ENCODE measurements at places on chromosomes 3 and 15.

- no peak for DNase-seq
These were observed 48.0 kb downstream of the CFAP92 start for GRCh38 chr3:128945878-128946175.

- DNase-seq = no peak
These were observed 8.0 kb upstream of the MYZAP start for GRCh38 chr15:57583720-57584119.

DNA sequence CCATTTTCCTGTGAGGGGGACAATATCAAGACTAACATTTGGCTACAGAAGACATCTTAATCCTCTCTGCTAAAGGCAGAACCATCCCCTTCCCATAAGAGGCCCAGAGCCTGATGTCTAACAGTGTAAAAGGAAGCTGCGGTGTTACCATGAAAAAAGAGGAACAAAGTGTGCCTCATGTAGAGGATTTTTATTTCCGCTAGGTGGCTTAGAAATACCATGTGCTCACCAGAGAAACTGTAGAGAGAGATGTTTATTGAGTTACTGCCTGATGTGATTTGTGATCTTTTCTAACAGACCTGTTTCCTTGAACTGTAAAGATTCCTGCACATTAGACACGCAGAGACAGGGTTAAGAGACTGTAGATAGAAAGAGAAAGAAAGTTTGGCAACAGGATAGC is 22.0 kb downstream of the OR5H15 start:
- DNase-seq = no peak

DNA sequence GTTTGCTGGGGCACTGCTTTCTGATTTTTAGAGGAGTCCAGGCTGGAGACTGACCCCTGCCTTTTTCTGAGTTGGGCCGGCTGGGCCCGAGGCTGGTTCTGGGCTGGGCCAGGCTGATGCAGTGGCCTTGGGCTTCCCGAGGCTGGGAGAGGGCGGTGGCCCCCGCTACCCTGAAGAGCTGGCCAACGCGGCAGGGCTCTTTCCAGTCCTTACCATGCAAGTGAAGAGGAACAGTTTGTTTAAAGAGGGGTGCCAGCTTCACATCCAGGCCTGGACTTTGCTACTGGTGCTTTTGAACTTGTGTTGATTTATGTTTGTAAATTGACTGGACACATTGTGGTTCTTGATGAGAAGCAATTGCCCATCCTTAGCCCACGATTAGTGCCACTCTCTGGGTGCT is 15.3 kb downstream of the IGF1R start:
- DNase-seq = no peak

GRCh38 chr3:141828890-141829289 is 47.6 kb upstream of the ATP1B3 start:
- no peak for DNase-seq

DNA sequence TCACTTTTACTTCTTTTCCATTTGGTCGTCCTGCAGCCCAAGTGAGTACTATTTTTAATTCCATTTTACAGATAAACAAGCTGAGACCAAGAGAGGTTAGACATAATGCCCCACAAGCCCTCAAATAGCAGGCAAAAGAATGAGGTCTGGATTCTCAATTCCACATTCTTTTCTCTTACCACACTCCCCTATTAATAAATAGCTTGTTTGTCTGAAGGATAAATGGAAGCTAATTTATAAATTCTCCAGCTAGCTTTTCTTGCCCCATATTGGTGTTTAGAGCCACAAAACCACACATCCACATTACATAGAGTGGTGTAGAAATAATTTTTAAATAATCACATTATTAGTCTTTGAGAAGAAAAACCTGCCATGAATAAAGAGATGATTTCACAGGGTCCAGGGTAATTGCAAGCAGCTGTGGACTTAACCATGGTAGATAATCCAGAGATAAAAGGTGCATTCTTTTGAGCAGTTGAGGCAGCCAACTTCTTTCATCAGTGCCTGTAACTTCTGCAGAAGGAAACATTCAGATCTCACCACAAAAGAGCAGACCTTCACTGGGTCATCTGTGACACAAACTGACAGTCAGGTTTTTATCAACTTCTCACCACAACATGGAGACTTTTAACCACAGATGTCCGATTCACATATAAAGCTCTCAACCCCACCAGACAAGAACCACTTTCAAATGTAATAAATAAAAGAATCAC is 313.4 kb upstream of the STT3B start:
- DNase-seq = no peak

DNA sequence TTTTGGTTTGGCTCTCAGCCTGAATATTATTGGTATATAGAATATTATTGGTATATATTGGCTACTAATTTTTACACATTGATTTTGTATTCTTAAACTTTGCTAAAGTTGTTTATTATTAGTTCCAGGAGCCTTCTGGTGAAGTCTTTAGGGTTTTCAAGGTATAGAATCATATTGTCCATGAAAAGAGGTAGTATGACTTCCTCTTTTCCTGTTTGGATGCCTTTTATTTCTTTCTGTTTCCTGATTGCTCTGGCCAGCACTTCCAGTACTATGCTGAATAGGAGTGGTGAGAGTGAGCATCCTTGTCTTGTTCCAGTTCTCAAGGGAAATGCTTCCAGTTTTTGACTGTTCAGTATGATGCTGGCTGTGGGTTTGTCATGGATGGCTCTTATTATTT is 107.3 kb upstream of the LIPC start:
- no peak for DNase-seq

GRCh38 chr3:179079537-179079936 is 7.9 kb upstream of the ZMAT3 start:
- no peak for DNase-seq

GRCh38 chr15:100111125-100112060 is 230.4 kb downstream of the ADAMTS17 start:
- peak; percentile 34 for DNase-seq

DNA sequence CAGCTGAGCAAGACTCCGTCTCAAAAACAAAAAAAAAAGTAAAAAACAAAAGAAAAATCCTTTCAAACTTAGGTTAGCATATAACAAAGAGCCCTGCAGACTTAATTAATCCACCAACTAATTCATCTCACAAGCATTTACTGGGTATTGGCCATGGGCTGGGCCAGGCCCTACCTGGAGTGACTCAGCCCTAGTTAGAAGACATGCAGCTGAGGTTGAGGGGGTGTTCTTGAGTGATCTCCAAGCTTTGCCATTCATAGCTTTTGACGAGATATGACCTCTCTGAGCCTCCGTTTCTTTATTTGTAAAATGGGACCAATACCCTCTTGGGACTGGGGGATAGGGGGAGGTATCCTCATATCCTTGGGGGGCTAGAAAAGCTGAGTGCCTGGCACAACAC is 7.8 kb downstream of the FBXL22 start:
- DNase-seq = no peak

GRCh38 chr3:72445827-72446217 is 402.4 kb downstream of the SHQ1 start:
- DNase-seq = no peak

- no peak for DNase-seq
These were observed 8.0 kb upstream of the SEMA3B start for GRCh38 chr3:50260942-50261441.

GRCh38 chr3:24037971-24038370 is 92.9 kb downstream of the NR1D2 start:
- DNase-seq = no peak

DNA sequence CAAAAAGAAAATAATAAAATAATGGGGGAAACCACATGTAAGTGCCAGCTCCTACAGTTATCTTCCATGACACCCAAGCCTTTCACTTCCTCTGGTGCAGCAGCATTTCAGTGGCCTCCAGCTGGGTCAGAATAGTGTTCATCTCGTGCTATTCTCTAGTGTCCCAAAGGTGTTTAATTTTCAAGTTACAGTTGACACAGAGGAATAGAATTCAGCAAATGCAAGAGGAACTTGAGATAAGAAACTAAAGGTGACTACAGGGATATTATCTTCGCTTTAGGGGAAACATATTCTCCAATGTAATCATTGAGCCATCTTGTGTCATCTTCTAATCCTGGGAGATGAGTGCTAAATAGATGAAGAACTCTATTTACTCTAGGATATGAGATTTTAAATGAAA is 212.8 kb downstream of the EPHA3 start:
- DNase-seq = no peak

DNA sequence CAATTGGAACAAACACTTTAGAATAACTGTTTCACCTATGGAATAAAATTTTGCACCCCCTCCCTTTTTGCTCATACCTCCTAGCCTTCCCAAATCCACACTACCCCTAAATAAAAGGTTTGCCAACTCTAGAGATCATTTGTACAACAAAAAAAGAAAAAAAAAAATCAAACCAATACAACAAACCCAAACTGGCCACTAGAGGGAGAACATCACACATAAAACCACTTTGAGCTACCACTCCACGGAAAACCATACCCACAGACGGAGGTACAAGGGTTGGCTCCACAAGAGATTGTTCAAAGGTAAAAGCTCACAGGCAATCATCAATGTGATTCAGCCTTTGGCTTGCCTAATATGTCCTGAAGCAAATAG is 47.6 kb downstream of the SETMAR start:
- no peak for DNase-seq

GRCh38 chr15:93239993-93240392 is 151.0 kb upstream of the RGMA start:
- no peak for DNase-seq

DNA sequence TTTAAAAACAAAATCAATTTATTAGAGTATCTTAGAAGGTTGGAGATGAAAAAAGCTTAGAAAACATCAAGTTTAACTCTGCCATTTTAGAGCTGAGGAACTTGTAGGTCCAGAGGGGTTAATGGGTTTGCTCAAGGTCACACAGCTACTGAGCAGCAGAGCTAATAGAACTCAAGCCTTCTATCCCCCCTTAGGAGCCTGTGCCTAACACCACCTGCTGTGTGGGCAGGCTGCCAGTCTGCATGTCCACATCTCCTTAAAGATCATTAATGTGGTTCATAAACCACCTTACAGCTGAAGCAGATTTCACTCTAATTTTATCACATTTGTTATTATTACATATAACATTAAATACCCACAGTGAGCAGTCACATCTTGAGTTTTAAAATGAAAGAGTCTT is 14.1 kb upstream of the SLC35G2 start:
- DNase-seq = no peak

DNA sequence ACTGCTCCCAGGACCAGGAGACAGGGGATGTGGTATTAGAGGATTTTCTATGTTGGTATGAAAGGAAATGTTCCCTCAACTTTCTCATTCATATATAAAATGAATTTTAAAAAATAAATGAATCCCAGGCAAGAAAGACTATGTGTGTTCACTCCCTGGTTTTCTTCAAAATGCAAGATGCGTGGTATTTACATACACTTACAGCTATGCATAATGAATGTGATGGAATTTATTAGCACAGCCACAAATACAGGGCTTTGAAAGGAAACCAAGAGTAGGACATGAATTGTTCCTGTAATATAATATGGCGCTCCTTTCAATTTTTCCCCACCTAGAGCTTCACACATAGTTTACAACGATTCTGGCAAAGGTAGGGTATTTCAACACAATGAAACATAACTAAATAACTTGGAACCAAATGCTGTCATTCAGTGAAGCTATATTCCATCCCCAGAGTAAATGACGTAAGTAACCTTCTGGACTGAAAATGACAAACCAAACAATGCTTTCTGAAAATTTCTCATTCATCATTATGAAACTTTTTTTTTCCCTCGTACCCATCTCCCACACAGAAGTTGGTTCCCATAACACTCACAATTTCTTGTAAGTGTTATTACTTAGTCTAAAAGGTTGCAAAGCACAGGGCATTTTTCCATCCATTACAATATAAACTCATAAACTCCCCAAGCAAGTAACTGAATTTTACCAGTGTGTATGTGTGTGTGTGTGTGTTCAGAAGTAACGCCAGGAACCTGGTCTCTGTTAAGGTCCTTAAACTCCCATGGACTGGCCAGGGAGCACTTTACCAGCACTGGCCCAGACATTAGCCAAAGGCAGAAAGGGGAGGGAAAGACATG is 41.8 kb downstream of the CBLB start:
- DNase-seq = no peak

DNA sequence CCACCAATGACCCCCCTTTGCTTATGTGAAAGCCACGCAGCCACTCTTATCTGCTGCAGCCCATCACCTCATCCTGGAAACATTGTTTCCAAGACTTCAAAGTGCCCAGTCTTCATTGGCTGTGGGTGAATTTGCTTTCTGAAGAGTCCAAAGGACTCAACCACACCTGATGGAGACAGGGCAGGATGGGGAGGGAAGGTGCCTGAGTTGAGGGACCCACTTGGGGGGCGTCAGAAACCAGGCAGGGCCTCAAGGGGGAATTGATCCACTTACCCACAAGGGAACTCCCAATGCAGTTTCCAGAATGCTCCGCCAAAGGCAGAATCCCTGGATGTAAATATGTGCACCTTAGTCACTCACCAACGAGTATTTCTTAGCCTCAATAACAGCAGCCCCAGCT is 147.9 kb upstream of the ATP2B2 start:
- DNase-seq = no peak

DNA sequence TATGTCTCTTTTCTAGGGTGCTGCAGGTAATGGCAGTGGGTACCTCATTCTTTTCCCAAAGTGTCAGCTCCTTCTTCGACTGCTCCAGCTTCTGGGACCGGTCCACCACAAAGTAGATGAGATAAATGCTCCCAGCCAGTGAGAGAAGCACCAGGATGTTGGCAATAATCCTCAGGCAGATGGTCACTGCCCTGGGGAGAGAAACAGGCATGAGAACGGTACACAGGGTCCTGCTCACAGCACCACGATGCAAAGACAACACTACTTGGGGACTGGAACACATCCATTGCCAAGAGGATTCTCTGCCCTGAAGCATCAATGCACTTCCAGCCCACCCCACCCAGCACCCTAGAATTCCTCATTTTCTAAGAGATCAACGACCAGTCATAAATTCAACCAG is 22.4 kb downstream of the TMC3 start:
- no peak for DNase-seq

DNA sequence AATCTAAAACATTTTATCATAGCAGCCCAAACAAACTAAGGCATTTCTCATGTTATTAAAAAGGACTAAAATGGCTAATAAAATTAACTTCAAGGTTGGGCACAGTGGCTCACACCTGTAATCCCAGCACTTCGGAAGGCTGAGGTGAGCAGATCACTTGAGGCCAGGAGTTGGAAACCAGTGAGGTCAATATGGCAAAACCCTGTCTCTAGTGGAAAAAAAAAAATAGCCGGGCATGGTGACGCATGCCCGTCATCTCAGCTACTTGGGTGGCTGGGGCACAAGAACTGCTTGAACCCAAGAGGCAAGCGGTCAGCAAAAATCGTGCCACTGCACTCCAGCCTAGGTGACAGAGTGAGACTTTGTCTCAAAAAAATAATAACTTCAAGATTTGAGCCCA is 110.2 kb downstream of the NR2E3 start:
- no peak for DNase-seq

DNA sequence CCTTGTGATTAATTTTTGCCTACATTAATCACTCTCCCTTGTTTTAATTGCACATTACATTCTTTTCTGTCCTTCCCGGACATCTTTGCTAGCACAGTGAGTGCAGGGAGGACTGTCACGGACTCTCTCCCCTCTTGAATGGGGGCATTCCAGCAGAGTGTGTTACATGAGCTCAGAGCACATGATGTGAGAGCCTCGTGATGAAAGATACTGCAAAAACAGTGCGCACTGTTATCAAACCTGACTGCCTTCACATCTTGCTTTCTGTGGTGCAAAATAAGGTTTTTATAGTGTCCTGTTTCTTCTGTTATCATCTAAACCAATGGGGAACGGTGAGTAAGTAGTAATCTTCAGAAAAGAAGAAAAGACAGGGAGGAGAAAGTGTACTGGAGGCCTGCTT is 167.5 kb downstream of the PGPEP1L start:
- no peak for DNase-seq
